AG08396 (cell line): ENCODE measurements at places on chromosomes 3 and 15.

GRCh38 chr3:184651904-184652303 is 60.0 kb downstream of the MAGEF1 start:
- DNase-seq = no peak

- DNase-seq = no peak
Observed at GRCh38 chr3:106403371-106404145, 534.7 kb upstream of the CBLB start.

- no peak for DNase-seq
Observed at GRCh38 chr3:69370901-69371301, 15.0 kb downstream of the FRMD4B start.

GRCh38 chr3:111895071-111895470 is 36.0 kb downstream of the PHLDB2 start:
- peak; percentile 31 for DNase-seq
